ENCODE measurements at places on chromosomes 7 and 10.

DNA sequence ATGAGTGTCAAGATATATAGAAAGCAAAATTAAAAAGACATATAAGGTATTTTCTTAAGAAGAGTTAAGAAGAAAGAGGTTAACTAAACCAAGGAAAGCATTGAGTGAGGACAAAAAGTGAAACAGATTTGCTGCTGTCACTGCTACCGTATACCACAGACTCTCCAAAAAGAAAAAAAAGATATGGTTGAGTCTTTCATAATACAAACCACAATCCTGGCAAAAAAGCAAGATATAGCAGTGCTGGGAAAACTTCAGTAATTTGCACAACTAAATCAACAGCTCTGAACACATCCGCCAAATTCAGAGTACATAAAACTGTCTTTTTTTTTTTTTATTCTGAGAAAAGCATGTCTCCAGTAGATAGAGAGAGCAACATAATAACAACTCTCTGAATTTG lies 114.7 kb downstream of the ETV1 start:
- DNase-seq = no peak

DNA sequence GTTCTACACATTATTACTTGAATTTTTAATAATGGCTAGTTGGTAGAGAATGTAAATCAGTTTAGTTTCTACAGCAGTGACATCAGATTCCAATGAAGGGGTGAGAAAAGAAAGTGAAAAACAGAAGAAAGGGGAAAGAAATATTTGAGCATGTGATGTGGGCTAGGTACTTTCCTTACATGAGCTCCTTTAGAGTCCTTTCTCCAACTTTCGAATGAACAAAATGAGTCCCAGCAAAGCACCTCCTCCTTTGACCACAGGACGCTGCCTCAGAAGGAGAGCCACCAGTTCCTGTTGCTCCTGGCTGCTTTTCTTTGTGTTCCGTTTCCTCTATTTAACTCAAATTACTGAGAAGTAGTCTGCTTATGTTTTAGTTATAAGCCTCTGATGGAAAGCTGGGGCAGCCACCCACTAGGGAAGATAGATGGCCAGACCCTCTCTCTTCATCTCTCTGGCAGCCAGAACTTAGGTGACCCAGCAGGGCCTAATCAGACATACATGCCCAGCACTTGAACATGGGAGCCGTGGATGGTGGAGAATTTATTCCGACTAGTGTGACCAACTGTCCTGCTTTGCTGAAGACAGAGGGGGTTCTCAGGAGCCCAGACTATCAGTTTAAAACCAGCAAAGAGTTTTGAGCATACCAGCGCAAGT lies 82.4 kb upstream of the NME8 start:
- DNase-seq = no peak

- DNase-seq = no peak
Observed at GRCh38 chr7:91800389-91800788, 80.1 kb downstream of the MTERF1 start.

- DNase-seq = no peak
Observed at GRCh38 chr10:28788252-28788651, 110.9 kb downstream of the BAMBI start.

DNA sequence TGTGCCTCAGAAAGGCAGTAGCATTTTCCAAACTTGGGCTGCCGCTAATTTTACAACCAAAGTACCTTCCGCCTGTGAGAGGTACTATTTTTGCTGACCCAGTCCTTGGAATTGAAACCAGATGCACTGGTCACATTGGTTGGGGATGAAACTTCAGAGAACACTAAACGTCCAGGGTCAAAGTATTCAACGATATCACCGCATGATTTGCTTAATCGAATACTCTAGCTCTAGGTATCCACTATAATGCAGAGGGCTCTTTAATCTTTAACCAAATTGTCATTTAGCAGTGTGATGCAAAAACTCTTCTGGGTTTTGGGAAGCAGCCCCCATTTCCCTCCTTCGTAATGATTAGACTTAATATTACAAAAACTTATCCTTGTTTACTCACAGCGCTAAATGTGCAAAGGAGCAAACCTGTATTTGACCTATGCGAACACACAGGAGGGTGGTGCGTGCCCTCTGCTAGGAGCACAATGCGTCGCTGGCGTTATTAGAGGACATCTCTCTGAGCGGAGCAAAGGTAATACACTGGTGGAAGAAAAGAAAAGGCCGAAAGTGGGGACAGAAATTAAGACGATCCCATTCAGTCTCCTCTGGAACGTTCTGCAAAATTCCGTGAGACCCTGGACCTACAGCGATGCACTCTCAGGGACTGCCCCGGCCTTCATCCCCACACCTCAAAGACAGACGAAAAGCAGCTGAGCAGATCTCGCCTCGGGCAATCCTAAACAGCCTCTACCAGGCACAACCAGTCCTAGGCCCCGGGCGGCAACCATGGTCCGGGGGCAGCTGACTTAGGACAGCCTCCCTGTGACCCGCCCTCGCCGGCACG lies 916 bp upstream of the EEPD1 start:
- no peak for DNase-seq

DNA sequence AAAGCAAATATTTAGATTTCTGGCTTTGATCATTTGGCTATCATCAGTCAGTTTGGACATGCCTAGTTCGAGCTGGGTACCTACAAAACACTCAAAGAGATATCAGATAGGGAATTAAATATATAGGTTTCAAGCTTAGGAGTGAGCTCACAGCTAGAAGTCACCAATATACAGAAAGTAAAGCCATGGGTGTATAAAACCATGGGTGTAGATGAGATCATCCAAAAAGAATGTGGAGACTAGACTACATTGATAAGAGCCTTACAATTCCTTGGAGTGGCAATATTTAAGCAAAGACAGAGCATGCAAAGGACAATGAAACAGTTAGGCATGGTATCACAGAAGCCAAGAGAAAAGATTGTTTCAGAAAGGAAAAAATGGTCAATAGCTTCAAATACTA lies 7.2 kb upstream of the RALA start:
- no peak for DNase-seq
